ENCODE measurements at places on chromosomes 5 and 9.

DNA sequence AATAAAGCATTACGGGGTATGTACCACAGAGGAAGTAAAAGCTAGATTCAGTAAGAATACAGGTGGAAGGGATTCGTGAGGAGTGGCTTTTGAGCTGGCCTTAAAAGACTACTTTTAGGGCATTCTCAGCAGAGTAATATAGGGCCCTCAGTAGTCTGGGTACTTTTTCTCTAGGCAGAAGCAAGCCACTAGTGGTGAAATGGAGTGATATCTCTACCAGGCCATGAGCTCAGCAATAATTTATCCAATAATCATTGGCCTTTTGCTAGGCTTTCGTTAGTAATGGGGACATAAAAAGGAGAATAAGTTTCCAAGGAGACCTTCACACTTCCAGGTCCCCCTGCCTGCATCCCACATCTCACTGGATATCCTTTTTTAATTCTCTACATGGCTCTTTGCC, 1.7 kb downstream of the POLR3G start:
- DNase-seq: no peak

DNA sequence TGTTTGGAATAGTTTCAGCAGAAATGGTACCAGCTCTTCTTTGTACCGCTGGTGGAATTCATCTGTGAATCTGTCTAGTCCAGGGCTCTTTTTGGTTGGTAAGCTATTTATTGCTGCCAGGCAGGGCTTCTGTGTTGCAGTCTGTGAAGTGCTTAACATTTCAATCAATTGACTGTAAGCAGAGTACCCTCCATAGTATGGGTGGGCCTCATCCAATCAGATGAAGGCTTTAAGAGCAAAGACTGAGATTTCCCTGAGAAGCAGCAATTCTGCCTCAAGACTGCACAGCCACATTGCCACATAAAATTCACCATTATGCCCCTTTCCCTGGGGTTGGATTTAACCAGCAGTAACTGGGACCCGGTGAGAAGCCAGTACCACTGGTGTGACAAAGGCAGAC, 98.9 kb upstream of the ICE1 start:
- no peak for DNase-seq

DNA sequence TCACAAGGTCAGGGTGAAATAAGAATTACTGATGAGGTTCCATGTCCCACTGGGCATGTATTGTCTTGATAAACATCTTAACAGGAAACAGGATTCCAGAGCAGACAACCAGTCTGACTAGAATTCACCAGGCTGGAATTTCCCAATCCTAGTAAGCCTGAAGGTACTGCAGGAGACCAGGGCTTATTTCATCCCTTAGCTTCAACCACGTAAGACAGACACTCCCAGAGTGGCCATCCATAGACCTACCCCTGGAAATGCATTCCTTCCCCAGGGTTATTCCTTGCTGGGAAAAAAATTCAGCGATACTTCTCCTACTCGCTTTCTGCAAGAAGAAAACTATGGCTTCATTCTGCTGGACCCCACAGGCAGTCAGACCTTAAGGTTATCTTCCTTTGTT, 785.4 kb downstream of the NR2F1-AS1 start:
- DNase-seq: no peak

DNA sequence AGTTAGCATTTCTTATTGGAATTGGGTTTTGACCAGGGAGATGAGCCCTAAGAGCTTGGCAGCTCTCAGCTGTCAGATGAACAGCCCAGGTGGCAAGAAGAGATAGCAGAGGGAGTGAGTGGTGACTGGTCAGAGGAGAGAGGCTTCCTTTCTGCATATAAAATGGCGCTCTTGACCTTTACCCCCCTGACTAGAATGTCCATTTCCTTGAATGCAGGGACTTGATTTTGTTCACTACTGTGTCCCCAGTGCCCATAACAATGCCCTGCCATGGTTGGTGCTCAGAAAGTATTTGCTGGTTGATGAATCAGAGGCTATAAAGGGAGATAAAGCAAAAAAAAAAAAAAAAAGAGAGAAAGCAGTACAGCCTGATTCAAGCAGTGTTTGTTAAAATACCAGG, 7.2 kb downstream of the CHMP5 start:
- no peak for DNase-seq

DNA sequence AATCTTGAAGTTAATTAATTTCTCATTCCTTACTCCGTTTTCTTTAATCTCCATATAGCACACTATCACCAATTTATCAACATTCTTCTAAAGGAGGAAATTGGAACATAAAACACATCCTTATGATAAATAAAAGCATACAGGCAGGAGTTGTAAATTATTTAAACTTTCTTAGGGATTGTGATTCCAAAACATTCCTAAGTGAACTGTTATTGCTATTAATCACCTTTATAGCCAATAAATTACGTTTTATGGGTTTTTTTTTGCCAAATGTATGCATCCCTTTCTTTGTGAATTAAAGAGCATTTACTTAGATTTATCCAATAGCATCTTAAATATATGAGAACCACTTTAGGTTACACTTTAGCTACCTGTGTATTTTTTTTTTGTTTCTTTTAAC, 55.3 kb downstream of the FBXO4 start:
- no peak for DNase-seq

DNA sequence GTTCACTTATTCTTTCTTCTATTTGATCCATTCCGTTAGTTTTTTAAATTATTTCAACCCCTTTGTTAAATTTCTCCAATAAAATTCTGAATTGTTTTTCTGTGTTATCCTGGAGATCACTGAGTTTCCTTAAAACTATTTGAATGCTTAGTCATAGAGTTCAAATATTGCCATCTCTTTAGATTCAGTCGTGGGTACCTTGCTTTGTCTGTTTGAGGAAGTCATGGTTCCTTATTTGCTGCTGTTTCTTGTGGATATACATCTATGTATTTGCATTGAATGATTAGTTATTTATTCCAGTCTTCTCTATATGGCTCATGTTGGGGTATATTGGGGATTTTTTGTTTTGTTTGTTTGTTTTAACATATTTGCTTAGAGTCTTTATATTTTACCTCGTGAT, 80.6 kb downstream of the HINT1 start:
- no peak for DNase-seq

GRCh38 chr5:140868721-140869554, at the start of gene PCDHA11:
Gene PCDHA11 (plus strand): TSS chr5:140868957. CDS start chr5:140869104, 147 bp downstream.
- no peak for DNase-seq

DNA sequence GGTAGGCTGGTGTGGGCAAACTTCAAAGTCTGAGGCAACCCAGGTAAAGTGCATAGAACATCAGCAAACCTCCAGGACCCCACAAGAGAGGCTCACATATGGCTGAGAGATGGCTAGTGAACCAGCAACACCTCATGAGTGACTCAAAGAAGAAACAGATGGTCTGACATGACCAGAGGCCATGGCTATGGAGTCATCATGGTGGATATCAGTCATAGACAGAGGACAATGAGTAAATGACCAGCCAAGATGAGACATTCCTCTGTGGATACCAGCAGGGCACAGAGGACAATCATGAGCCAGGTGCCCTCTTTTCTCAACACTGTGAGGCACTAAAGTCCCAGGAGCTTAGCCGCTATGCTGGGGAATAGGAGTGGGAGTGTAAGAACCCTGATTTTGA, 180.8 kb downstream of the RASEF start:
- DNase-seq: no peak

- peak; percentile 17 for DNase-seq
Observed at GRCh38 chr9:123225374-123225813, 43.0 kb downstream of the STRBP start.

DNA sequence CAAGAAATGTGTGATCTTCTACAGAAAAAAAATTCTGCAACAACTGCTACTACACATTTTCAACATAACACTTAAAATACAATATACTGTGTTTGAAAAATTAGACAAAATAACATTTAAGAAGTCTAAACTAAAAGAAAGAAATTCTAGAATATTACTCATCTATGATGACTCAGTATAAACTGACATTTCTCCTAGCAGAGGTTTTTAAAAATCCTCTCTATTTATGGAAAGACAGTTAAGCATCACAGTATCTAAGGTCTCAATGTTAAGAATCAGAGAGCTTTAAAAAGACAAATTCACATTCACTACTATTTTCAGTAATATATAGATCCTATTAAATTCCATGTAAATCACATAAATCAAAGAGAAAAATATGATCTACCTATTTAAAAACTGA, 61.3 kb downstream of the NR2F1-AS1 start:
- DNase-seq: no peak

- no peak for DNase-seq
Observed at GRCh38 chr9:88230612-88231011, 92.3 kb upstream of the SPATA31C2 start.

GRCh38 chr5:8517456-8517855, 648.5 kb downstream of the MTRR start:
- no peak for DNase-seq

- no peak for DNase-seq
Observed at GRCh38 chr9:134642385-134643181, 980 bp downstream of the COL5A1 start.

GRCh38 chr9:26956860-26957233, 635 bp downstream of the IFT74 start:
- no peak for DNase-seq

GRCh38 chr5:39566891-39567290, 142.1 kb upstream of the DAB2 start:
- no peak for DNase-seq

- DNase-seq: no peak
Observed at GRCh38 chr9:95185956-95186355, 131.6 kb downstream of the FANCC start.

GRCh38 chr9:28365728-28366127, 792.4 kb upstream of the C9orf72 start:
- DNase-seq: no peak

GRCh38 chr9:8643464-8643863, 843.9 kb upstream of the DMAC1 start:
- DNase-seq: no peak

DNA sequence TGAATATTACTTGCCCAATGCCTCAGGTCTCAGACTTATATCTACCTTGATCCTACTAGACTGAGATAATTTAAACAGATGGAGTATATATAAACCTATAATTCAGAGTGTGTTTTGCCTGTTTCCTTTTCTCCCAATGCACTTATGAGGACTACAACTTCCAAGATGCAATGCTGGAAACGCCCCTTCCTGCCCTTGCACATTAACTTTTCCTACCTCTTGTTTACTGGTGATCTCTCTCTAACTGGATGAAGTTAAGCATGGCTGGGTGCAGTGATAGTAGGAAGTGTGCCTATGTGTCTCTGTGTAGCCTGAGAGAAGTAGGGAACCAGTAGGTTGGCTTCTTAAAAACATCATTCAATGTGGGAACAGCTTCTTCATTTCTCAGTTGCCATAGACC, 115.2 kb downstream of the SVEP1 start:
- DNase-seq: no peak

DNA sequence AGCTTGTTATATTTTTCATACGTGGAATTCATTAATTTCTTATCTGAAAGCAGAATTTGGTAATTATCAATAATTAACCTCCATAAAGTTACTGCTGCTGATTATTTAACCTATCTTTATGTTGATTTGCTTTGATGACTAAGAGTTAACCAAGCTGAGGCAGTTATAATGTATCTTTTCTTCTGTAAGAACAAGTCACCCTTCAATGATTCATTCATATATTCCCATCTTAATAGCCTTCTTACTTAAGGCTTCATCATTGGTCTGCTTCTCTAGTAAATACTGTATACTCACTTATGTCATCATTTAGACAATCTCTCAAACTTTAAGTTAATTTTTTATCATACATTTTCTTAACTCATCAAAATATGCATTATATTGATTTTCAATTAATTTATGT, 592.2 kb downstream of the ANXA1 start:
- DNase-seq: no peak
